AG09309 (cell line): ENCODE measurements at places on chromosomes 12 and 14.
A peak's percentile ranks its signal among the peaks of the same experiment; 100 is the strongest.

DNA sequence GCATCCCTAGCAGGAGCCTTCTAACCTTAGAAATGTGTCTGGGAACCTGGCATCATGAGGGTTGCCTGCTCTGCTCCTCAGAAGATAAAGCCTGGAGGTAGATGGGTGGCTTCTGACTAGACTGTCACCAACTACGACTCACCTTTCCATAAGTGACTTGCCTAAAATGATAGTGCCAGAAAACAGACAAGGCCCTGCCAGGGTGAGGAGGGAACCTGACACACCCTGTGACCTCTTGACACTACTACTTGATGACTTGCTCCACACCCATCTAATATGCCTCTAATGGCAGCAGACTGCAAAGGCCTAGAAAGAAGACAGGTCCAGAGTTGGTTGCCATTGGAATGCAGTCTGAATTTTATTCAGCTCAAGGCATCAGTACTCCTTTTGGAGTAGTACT, 9.4 kb downstream of the RNF41 start:
- DNase-seq, result no peak

DNA sequence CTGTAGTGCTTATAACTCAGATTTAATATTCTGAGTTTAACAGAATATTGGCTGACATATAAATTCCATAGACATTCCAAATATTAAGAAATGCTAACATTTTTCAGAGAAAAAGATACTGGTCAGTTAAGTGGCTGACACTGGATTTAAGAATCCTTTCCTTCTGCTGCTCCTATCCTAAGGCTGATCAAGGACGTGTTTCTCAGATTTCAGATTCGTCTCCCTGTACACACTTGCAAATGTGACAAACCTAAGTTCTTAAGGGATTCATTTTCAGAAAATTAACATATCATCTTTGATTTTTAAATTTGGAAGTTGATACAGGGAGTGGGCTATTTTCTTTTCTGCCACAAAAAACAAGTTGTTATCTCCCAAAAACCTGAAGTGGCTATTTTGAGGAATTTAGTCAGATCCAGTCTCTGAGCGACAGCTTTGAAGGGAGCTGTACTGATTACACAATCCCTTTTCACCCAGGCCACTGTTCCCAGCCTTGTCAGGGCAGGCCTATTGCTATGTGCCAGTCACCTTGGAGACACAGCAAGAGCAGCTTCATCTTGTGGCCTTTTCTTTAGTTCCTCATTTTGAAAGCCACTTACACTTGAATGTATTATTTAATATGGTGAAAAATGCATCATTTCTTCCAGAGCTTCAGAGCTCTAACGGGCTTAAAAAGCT, 370.6 kb downstream of the KCNH5 start:
- DNase-seq, result no peak

DNA sequence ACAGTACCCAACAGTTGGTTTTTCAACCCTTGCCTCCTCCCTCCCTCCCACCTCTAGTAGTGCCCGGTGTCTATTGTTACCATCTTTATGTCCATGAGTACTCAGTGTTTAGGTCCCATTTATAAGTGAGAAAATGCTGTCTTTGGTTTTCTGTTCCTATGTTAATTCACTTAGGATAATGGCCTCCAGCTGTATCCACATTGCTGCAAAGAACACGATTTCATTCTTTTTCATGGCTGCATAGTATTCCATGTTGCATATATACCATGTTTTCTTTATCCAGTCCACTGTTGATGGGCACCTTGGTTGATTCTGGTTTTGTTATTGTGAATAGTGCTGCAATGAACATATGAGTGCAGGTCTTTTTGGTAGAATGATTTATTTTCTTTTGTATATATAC, 631.3 kb downstream of the MED13L start:
- no peak for DNase-seq

DNA sequence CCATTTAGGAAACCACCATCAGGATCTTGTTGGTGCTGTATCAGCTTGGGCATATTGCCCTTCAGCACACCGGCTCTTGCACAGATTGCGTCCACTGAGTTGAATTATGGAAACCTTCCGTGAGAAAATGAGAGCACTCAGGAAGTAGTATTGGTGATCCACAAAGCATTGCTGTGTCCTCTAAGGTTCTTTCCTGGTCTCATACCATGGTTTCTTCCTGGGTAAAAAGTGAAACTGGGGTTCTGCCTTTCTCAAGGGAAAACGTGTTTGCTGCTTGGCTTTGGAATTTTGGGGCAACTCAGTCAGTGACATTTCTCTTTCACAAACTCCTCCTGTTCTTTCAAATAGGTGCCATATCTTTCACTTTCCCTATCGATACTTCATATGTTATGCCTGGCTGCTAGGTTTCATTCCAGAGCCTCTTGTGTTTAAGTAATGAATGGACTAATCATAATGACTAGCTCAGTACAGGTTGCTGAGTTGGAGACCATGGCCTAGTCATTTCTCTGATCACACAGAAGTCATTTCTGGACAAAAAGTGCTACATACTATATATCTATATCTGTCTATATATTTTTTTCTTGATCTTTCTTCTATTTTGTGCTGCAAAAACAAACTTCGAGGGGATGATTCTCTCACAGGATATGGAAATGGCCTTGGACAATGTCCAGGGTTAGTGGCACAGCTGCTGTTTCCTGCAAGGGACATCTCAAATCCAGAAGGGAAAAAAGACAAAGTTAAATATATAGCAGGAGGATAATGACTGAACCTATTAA, 423.4 kb downstream of the ZFP36L1 start:
- DNase-seq, result no peak

GRCh38 chr14:66857867-66858266, 331.4 kb upstream of the GARIN2 start:
- DNase-seq, result no peak

GRCh38 chr12:25107920-25108319, 87.0 kb downstream of the DNAI7 start:
- no peak for DNase-seq

DNA sequence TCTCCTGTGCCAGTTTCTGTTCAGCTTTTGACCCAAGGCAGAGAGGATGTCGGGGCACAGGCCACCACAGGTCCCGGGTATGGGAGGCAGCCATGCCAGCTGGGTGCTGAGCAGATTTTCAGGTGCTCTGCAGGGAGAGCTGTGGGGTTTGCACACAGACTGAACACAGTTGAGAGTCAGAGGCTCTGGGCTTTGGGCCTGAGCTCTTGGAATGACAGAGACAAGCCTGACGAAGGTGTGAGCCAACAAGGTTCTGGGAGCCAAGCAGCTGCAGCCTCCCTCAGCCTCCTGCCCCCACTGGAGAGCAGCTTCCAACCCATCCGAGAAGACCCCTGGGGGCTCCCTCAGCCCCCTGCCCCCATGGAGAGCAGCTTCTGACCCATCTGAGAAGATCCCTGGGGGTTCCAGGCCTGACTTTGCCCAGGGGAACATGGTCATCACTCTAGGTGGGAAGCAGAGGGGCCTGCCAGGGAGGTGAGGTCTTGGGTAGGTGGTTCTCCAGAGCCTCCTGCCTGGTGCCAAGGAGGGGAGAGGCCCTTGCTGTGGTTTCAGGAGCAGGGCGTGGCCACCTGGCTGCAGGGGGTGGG, 13.8 kb downstream of the FBRSL1 start:
- DNase-seq, result no peak

- DNase-seq, result no peak
Observed at GRCh38 chr12:68630598-68630997, 19.9 kb downstream of the RAP1B start.

GRCh38 chr12:5518584-5519365, 86.9 kb downstream of the NTF3 start:
- DNase-seq, result no peak

DNA sequence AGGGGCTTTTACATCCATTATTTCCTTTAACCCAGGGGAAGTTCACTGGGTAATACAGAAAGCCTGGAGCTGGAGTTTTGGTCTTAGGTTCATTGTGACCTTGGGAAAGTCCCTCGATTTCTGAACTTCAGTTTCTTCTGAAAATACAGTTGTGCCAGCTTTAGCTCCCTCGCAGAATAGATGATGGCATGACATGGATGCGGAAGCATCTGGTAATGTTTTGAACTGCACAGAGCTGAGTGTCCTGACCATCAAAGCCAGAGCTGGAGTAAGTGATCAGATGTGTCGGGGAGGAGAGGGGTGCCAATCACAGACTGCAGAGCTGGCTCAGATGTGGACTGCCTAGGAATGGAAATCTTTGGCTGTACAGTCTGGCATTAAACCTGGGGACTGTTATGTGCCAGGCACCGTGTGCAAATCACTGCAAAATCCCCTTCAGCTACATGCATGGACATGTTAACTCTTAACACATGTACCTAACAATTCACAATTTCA, 180.9 kb downstream of the ETV6 start:
- DNase-seq, result no peak

- DNase-seq, result no peak
Observed at GRCh38 chr14:40981247-40981646, 625.4 kb upstream of the LRFN5 start.

- no peak for DNase-seq
Observed at GRCh38 chr12:70840656-70841350, 79.7 kb downstream of the PTPRR start.

DNA sequence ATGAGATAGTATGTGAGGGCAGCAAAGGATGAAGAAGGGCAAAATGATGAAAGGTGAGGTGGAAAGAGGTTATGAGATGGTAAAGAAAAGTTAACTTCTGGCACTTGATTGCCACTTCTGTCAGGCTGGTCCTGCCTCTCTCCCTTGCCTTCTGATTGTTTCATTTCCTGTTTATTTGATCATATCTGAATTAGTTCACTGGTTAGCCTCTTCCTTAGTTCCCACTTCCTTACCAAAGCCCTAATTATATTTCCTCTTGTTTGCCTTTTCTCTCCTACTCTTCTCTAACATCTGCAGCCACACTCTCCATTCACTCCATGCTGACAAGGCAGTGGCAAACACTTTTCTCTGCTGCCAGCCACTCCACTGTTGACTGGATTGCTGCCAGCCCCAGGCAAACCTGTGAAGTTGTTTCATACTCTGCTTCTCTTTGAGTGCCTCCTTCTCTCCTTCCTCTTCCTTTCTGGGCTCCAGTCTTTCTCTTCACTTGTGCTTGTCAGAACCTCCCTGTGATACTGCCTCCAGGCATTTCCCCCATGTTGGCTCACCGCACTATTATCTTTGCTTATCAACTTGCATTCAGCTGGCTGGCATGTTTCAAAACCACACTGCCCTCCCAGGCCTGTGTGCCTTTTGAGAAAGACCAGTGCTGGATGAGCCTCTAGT, 8.1 kb downstream of the PNP start:
- DNase-seq, result no peak

DNA sequence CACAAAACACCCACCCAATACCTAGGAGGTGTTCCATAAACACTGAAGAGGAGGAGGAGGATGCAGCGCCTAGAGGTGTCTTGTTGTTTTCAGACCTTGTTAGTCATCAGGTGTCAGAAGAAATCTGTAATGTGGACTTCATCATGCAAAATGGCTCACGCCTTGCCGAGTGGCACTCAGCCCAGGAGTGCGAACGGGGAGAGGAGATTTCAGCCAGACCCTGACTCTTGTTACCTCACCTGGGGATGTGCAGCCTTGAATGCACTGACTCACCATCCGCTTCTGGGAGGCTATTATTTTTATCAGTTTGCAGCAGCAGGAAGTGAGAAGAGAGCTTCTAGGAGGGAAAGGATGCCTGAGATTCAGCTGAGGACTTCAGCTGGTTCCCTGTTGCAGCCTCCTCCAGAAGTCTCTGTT, 48.2 kb upstream of the PLXNC1 start:
- DNase-seq, result peak; percentile 67

- no peak for DNase-seq
Observed at GRCh38 chr12:65208964-65209654, 39.7 kb downstream of the LEMD3 start.

DNA sequence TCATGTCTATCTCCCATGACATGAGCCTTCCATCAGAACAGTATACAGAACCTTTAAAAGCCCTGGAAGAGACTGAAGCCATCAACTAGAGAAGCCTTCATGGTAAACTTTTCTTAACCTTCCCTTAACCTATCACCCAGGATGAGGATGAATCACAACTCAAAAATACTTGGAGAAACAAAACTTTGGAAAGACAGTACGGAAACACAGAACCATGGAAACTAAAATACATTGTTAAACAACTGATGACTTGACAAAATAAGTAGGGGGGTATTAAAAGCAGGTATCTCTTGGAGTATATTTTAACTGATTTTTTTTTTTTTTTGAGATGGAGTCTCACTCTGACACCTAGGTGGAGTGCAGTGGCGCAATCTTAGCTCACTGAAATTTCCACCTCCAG, 8.7 kb downstream of the TM7SF3 start:
- no peak for DNase-seq

DNA sequence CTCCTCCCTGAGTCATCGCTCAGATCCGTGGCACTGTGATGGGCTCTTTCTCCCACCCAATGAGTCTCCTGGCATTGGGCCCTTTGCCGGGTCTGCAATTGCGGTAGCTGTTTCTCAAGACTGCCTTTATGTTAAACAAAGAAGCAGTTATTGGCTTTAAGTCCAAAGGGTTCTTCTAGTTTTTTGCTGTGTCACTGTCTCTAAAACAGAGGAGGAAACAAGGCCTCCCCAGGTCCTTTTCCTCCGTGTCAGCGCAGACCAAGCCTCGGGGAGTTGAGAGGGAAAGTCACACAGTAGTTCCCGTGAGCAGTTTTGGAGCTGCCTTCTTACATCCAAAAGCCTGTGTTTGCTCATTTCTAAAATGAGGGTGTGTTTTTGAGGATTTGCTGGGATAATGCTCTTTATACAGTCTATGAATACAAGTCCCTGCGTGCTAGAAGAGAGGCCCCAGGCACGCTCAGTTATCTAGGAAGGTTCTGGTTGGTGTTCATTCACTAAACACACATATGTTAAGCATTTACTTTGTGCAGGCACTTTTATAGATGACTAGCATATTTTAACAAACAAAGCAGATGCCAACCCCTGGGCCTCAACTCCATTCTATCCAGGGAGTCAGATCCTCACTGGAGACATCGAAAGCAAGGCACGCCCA, 126.0 kb upstream of the PZP start:
- DNase-seq, result peak; percentile 23

DNA sequence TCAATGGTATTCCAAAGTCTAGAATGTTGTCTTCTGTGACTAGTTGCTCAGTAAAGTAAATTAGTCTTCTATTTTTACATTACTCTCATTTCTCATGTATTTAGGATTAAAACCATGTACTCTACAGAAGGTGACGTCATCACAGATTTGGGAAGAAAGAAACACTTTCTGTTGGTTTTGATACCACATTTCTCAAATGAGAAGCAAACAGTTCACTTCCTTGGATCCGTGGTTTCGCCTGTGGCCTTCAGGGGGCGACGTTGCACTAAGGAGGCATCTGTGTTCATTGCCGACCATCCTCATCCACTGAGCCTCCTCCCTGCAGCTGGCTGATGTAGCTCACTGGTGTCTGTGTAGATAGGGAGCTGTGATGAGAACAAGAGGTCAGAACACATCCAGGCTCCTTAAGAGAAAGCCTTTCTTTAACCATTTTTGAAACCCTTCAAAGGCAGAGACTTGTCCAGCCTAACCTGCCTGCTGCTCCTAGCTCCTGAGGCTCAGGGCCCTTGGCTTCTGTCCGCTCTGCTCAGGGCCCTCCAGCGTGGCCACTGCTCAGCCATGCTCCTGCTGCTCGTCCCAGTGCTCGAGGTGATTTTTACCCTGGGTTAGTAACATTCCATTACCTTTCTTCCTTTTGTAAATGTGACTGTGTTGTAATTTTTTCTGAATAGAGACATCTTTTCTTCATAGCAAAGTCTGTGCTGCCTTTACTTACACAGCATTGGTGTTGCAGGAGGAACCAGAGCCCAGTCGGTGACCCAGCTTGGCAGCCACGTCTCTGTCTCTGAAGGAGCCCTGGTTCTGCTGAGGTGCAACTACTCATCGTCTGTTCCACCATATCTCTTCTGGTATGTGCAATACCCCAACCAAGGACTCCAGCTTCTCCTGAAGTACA, 220.6 kb upstream of the OR4E1 start:
- no peak for DNase-seq

GRCh38 chr12:104974626-104975290, 11.4 kb upstream of the NOPCHAP1 start:
- no peak for DNase-seq
